ENCODE measurements at places on chromosomes 7 and 10. TPM values are rescaled to one million over a fixed set of nuclear protein-coding genes. Genes with fewer than 3 reads are reported as not detected.

Gene CALML5
- polyA plus RNA-seq: not detected

Gene FGL2
- polyA plus RNA-seq: 34.6 TPM

DNA sequence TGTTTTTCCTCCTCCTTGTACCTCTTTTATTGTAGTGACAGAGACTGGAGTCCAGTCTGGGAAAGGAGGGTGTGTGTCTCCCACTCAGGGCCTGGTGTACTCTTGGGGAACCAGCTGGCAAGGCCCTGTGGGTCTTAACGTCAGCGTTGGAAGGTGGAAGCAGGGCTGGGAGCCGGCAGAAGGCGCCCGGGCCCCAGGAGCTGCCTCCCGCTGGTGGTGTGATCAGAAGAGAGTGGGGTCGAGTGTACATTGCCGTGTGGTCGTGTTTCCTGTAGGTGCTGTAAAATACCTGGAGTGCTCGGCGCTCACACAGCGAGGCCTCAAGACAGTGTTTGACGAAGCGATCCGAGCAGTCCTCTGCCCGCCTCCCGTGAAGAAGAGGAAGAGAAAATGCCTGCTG is 45.7 kb downstream of the DAGLB start:
- no peak for DNase-seq

- no peak for DNase-seq
Observed at GRCh38 chr7:30914596-30914995, 2.9 kb downstream of the AQP1 start.

GRCh38 chr10:6543431-6544005 is 36.6 kb downstream of the PRKCQ start:
- DNase-seq: no peak

- no peak for DNase-seq
Observed at GRCh38 chr7:146661435-146661834, 544.8 kb downstream of the CNTNAP2 start.

All from renal cortex interstitium (tissue), 15 donors.